Urinary bladder (tissue), 4 donors: ENCODE measurements at places on chromosomes 4 and X. TPM values are rescaled to one million over a fixed set of nuclear protein-coding genes. Genes with fewer than 3 reads are reported as not detected.

Gene MAGEH1
- 72.5 TPM for total RNA-seq

Gene PAGE2B
- not detected for total RNA-seq

GRCh38 chr4:150264595-150265161 lies 186.4 kb downstream of the DCLK2 start:
- DNase-seq: no peak

DNA sequence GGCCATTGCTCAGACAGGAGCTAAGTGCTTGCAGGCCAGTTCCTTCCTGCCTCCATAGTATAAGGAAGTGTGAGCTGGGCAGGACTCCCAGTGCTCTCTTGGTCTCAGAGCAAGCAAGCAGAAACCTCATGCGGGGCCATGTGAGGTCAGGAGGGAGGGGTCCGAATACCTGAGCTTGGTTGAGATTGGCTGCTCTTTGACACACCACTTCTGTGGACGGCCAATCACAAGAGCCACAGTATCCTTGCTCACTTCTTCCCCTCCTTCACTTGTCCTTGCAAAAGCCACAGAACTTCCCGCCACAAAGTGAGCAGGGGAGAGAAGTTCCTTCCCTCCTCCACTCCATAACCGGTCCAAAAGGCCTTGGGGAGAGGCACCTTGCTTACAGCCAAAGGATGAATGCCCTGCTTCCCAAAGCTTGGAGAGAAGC lies 56.7 kb downstream of the PRPS1 start:
- DNase-seq: no peak

Gene ADAMTS3
- 6.3 TPM for total RNA-seq

- DNase-seq: no peak
Measured at GRCh38 chrX:44306356-44306755, 37.1 kb downstream of the EFHC2 start.

- DNase-seq: peak; percentile 37
Measured at GRCh38 chrX:13078739-13079444, 34.5 kb upstream of the FAM9C start.

Gene TLR1
- 17.2 TPM for total RNA-seq

Gene FHDC1
- total RNA-seq: 7.1 TPM

DNA sequence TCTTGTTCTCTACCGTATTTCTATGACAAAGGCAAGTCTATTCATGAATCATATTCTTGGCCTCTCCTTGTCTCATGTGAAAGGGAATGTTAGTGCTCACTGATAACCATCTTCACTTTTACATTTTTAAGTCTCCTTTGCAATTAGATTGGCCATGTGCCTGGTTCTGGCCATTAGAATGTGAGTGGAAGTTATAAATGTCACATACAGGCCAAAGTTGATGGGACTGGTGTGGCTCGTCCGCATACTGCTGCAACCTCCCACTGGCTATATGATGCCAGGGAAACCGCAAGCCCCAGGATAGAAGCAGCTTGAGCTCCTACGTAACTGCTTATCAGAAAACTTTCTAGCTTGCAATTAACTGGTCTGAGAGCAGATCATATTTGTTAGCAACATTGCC lies 86.1 kb downstream of the MAGEC1 start:
- DNase-seq: no peak

DNA sequence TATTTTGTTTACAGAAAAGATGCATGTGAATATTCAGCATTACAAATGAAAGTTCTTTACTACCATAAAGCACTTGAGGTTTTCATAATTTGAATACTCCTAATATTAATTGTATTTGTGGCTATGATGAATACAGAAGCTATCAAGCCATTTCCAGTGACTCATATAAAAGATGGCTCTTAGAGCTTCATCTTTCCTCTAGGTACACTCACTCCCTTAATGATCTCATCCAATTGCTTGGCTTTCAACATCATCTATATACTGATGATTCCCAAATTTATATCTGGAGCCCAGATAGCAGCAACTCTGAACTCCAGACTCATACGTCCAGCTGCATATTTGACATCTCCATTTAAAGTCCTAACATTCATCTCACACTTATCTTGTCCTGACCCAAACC lies 183.4 kb upstream of the FAM241A start:
- no peak for DNase-seq

GRCh38 chr4:6316461-6317003 lies 46.9 kb downstream of the WFS1 start:
- DNase-seq: no peak

Gene UGT2A1
- not detected for total RNA-seq
